ENCODE measurements at places on chromosomes 4 and X. TPM values are rescaled to one million over a fixed set of nuclear protein-coding genes. Genes with fewer than 3 reads are reported as not detected.

The DKK2 gene
- total RNA-seq: not detected

DNA sequence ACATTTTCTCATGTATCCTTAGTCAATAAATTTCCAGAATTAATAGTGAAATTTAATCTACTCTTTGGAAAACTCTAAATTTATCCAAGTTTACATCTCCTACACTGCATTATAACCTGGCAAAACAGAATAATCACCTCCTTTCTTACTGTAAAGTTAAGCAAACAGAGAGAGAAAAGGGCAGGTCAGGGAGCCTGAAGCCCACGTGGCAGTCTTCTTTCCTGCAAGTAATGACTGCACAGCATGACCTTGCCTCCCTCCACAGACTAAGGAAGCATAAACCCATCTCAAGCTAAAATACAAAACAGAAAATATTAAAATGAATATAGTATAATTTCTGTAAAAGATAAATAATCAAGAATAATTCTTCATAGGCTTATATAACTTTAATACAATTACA is 1153.0 kb downstream of the C4orf33 start:
- no peaks in the 10 kb centered on the region for H3K4me1 ChIP-seq
- H3K27me3 ChIP-seq: no peaks in the 10 kb centered on the region
- no peak for DNase-seq
- H3K4me3 ChIP-seq: no peak overlapping the region

DNA sequence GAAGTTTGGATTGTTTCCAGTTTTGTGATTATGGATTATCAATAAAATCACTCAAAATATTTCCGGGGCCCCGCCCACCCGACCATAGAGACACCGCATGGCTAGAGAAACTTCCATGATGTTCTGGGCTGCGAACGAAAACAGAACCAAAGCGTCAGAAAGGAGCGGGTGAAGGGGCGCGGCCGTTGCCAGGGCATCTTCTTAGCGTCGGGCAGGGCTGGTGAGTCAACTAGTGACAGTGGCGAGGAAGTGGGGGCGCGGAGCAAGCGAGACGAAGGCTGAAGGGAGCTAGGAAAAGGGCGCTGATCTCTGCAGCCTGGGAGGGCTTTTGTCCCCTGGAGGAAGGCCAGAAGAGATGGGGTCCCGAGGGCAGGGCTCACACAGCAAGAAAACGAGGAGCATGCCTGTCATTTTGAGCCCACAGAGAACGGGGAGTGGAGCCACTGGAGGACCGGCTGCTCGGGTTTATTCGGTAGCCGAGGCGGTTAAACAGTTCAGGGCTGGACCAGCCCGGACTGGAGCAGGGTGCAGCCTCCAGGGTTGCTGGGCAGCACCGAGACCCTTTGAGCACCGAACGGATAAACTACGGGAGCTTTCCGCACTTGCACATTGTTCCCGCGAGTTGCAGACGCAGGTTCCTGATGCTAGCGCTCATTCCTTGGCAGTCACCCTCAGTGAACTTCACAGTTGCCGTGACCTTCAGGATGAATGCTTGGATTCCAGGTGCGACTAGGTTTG is 298.1 kb upstream of the TRPC5 start:
- no peak for DNase-seq
- H3K36me3 ChIP-seq: no peaks in the 10 kb centered on the region
- peaks cover 4% of the 10 kb centered on the region for H3K27me3 ChIP-seq
- no peak overlapping the region for H3K4me3 ChIP-seq

- no peak overlapping the region for H3K27ac ChIP-seq
- no peaks in the 10 kb centered on the region for H3K4me1 ChIP-seq
Measured at GRCh38 chr4:38752941-38753806, 29.6 kb downstream of the TLR10 start.

GRCh38 chr4:99394896-99395295 is 40.2 kb downstream of the ADH7 start:
- H3K36me3 ChIP-seq: no peaks in the 10 kb centered on the region
- no peak overlapping the region for H3K4me3 ChIP-seq
- DNase-seq: no peak
- no peaks in the 10 kb centered on the region for H3K4me1 ChIP-seq
- H3K27me3 ChIP-seq: no peaks in the 10 kb centered on the region

DNA sequence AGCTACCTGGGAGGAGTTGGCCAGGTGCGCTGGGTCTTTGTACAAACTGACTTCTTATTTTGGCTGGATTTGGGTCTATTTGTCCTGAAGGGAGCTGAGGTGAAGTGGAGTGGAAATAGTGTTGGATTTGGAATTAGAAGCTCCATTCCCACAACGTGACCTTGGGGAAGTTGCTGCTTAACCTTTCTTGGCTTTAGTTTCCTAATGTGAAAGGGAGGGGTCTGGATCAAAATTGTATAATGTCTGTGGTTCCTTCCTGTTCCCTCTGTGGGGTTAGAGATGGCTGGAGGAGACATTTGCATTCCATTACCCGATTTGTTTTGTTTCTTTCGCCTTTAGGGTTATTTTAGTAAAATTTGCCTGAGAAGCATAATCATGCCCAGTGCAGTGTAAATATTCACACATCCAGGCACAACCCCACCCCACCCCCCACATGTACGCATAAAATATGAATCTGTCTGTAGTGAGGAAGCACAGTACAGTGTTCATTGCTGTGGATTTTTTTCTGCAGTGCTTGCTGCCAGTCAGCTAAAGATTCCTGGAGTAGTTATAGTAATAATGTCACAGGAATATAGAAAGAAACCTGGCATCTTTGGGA is 21.5 kb downstream of the JADE1 start:
- H3K27ac ChIP-seq: no peak overlapping the region
- H3K4me3 ChIP-seq: no peak overlapping the region
- no peak for DNase-seq
- H3K27me3 ChIP-seq: no peaks in the 10 kb centered on the region
- no peaks in the 10 kb centered on the region for H3K4me1 ChIP-seq

DNA sequence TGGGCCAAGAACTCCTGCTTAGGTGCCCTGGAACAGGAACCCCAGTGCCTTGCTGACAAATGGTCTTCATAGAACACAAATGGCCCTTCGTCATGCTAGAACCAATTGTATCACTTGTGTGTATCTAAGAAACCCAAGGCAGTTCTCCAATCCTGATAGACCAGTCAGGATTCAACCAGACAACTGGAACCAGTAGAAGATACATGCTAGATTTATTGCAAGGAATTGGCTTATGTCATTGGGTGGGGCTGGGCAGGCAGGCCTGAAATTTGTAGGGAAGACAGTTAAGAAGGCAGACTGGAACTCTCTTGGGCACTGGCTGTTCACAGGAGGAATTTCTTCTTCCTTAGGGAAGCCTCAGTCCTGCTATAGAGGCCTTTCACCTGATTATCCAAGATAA is 17.0 kb upstream of the TBL1X start:
- DNase-seq: no peak
- H3K27me3 ChIP-seq: no peaks in the 10 kb centered on the region
- no peak overlapping the region for H3K4me3 ChIP-seq
- no peaks in the 10 kb centered on the region for H3K4me1 ChIP-seq

GRCh38 chr4:116438981-116439729 is 646.2 kb downstream of the TRAM1L1 start:
- H3K4me3 ChIP-seq: no peak overlapping the region
- no peaks in the 10 kb centered on the region for H3K4me1 ChIP-seq
- H3K27me3 ChIP-seq: no peaks in the 10 kb centered on the region
- no peaks in the 10 kb centered on the region for H3K36me3 ChIP-seq
- DNase-seq: no peak

The IQCM gene
- not detected for total RNA-seq

GRCh38 chr4:159451006-159451405 is 348.1 kb downstream of the RAPGEF2 start:
- no peaks in the 10 kb centered on the region for H3K36me3 ChIP-seq
- H3K4me3 ChIP-seq: no peak overlapping the region
- DNase-seq: no peak
- H3K4me1 ChIP-seq: no peaks in the 10 kb centered on the region
- H3K27ac ChIP-seq: no peak overlapping the region

GRCh38 chr4:188127214-188127874 is 11.9 kb upstream of the TRIML1 start:
- H3K4me1 ChIP-seq: no peaks in the 10 kb centered on the region
- H3K27me3 ChIP-seq: no peaks in the 10 kb centered on the region
- DNase-seq: no peak
- H3K36me3 ChIP-seq: no peaks in the 10 kb centered on the region

The USP38 gene
- 23.3 TPM for total RNA-seq

DNA sequence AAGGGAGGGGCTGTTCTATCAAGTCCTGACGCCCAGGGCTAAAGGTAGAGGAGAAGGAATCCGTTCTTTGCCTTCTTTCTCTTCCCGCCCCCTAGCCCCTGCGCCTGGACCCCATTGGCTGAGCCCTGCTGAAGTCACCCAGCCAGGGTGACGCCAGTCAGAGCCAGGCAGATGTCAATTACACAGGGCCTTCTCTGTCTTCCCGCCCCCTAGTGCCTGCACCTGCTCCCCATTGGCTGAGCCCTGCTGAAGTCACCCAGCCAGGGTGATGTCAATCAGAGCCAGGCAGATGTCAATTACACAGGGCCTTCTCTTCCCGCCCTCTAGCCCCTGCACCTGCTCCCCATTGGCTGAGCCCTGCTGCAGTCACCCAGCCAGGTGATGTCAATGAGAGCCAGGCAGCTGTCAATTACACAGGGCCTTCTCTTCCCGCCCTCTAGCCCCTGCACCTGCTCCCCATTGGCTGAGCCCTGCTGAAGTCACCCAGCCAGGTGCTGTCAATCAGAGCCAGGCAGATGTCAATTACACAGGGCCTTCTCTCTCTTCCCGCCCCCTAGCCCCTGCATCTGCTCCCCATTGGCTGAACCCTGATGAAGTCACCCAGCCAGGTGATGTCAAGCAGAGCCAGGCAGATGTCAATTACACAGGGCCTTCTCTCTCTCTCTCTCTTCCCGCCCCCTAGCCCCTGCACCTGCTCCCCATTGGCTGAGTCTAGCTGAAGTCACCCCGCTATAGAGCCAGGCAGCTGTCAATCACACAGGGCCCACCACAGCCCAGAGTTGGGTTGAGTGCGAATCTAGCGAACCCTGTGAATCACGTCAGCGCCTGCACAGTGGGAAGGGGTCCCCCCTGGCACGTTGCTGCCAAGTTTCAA is 46.4 kb downstream of the ASMT start:
- peaks cover 19% of the 10 kb centered on the region for H3K36me3 ChIP-seq
- H3K4me3 ChIP-seq: peak overlapping the region; percentile 69
- peak overlapping the region; percentile 89 for H3K27ac ChIP-seq
- H3K4me1 ChIP-seq: peaks cover 66% of the 10 kb centered on the region
- peak; percentile 53 for DNase-seq
- H3K27me3 ChIP-seq: no peaks in the 10 kb centered on the region

The TIMP1 gene
- total RNA-seq: 28.7 TPM

DNA sequence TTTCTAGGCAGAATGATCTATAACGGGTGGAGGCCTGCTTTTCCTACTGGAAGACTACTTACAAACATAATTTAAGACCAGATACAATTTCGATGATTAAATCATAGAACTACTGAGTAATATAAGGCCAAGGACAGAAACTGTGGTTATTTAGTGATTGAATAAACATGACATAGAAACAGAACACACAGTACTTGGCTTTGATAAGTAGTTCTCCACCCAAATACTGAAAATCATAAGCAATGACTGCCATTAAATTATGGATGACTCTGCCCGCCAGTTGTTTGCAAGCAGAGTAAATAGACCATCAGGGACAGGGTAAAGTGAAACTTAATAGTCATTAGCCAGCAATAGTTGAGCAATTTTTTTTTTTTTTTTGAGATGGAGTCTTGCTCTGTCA is 17.2 kb upstream of the SMIM14 start:
- no peak for DNase-seq
- no peak overlapping the region for H3K27ac ChIP-seq
- no peaks in the 10 kb centered on the region for H3K27me3 ChIP-seq
- no peak overlapping the region for H3K4me3 ChIP-seq
- H3K4me1 ChIP-seq: no peaks in the 10 kb centered on the region
- H3K36me3 ChIP-seq: no peaks in the 10 kb centered on the region

The TGIF2LX gene
- total RNA-seq: not detected

DNA sequence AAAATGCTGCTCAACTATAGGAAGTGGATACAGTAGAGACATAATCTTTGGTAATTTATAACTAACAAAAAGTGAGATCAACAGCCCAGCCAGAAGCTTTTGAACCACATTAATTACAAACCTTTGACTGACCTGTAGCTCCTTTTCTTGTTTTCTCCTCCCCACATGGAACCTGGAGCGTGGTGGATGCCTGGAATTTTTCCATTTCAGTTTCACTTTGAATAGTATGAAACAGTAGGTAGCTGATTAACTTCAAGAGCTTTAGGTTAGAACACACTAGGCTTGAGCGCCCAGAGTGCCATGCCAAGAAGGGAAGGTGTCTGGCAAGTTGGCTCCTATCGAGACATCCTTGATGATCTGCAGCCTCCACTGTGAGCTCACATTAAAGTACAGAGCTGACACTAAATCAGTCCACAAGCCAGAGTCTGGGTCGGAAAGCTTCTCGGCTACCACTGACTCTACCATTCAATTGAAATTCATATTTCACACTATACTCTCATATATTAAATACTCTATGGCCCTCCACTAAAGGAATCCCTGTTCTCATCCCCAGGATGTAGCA is 143.4 kb downstream of the GLRA2 start:
- no peaks in the 10 kb centered on the region for H3K27me3 ChIP-seq
- DNase-seq: no peak
- no peak overlapping the region for H3K4me3 ChIP-seq
- no peaks in the 10 kb centered on the region for H3K36me3 ChIP-seq
- no peak overlapping the region for H3K27ac ChIP-seq

- DNase-seq: no peak
- H3K36me3 ChIP-seq: no peaks in the 10 kb centered on the region
- peaks cover 2% of the 10 kb centered on the region for H3K27me3 ChIP-seq
- no peak overlapping the region for H3K27ac ChIP-seq
Measured at GRCh38 chr4:121360495-121360894, 20.3 kb downstream of the QRFPR start.

DNA sequence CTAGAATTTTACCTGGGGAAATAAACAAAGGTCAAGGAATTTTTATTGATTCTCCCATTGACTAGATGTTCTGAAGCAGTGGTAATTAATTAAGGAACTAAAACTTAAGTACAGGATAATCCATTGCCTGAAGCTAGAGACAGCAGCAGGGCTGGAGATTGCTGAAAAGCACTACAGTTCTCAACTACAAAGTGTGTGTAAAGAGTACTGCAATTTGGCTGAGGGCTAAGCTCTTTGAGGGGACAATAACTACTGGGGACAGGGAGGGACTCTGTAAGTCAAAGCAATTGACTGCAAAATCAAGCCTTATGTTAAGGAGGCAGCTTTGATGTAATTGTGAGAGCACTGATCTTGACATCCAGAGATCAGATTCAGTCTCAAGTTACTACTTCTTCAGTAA is 260.4 kb downstream of the GALNTL6 start:
- DNase-seq: no peak
- no peak overlapping the region for H3K4me3 ChIP-seq
- no peak overlapping the region for H3K27ac ChIP-seq
- no peaks in the 10 kb centered on the region for H3K27me3 ChIP-seq
- no peaks in the 10 kb centered on the region for H3K4me1 ChIP-seq

The SLC25A43 gene
- total RNA-seq: 5.7 TPM

The MTNR1A gene
- total RNA-seq: not detected
